ENCODE measurements at places on chromosomes 5 and 9. TPM values are rescaled to one million over a fixed set of nuclear protein-coding genes. Genes with fewer than 3 reads are reported as not detected.

Gene TIGD6
- 2.4 TPM for total RNA-seq

DNA sequence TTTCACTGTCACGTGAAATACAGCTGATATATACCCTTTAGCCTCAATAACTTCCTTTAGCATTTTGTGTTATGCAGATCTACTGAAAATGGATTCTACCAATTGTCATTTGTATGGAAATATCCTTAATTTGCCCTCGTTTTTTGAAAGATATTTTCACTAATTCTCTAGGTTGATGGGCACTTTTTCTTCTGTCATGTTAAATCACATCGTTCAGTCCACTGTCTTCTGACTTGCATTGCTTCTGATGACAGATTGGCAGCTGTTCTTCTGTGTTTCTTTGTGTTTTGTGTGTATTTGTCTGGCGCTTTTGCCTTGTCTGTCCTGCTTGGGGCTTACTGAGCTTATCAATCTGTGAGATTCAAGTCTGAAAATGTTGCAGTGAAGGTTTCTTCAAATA lies 9.7 kb upstream of the CLPTM1L start:
- H3K36me3 ChIP-seq, result no peaks in the 10 kb centered on the region
- no peak overlapping the region for H3K27ac ChIP-seq
- no peak overlapping the region for H3K4me3 ChIP-seq
- H3K27me3 ChIP-seq, result no peaks in the 10 kb centered on the region
- no peaks in the 10 kb centered on the region for H3K4me1 ChIP-seq

DNA sequence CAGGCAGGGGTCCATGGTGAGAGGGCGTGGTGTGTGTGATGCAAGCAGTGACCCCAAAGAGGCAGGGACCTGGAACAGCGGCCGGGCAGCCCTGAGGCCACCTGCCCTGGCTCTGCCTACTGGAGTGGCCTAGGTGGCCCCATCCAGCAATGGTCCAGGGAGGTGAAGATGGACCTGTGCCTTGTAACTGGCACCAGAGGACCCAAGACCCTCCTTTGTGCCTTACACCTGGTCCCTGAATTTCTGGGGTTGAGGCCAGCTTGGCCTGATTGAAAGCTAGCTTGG lies 42.7 kb downstream of the PTGES start:
- H3K36me3 ChIP-seq, result no peaks in the 10 kb centered on the region
- H3K27me3 ChIP-seq, result peaks cover 3% of the 10 kb centered on the region
- no peaks in the 10 kb centered on the region for H3K4me1 ChIP-seq
- DNase-seq, result no peak

DNA sequence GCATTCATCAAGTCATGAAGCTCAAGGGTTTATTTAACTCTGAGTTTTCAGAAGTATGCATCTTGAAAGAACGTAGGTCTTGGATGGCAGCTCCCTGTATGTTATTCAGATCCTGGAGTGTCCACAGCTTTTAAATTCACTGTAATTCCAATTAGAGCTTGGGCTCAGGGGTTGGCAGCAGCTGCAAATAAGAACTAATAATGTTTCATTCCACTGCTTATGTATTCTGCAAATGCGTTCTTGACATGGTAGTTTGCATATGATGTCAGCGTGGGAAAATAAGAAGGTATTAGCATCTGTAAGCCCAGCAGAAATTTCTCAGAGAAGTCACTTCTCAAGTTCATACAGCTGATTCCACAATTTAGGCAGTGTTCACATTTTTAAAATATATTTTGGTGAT lies 58.4 kb downstream of the RORB start:
- DNase-seq, result no peak
- no peaks in the 10 kb centered on the region for H3K27me3 ChIP-seq
- H3K36me3 ChIP-seq, result no peaks in the 10 kb centered on the region
- no peaks in the 10 kb centered on the region for H3K4me1 ChIP-seq
- H3K4me3 ChIP-seq, result no peak overlapping the region

Gene SAXO1
- under 0.01 TPM for total RNA-seq

- no peak for DNase-seq
- no peaks in the 10 kb centered on the region for H3K36me3 ChIP-seq
- H3K27ac ChIP-seq, result no peak overlapping the region
- peaks cover 3% of the 10 kb centered on the region for H3K4me1 ChIP-seq
- H3K27me3 ChIP-seq, result no peaks in the 10 kb centered on the region
- H3K4me3 ChIP-seq, result no peak overlapping the region
These were observed 43.4 kb downstream of the ERBIN start for GRCh38 chr5:65969539-65970393.

DNA sequence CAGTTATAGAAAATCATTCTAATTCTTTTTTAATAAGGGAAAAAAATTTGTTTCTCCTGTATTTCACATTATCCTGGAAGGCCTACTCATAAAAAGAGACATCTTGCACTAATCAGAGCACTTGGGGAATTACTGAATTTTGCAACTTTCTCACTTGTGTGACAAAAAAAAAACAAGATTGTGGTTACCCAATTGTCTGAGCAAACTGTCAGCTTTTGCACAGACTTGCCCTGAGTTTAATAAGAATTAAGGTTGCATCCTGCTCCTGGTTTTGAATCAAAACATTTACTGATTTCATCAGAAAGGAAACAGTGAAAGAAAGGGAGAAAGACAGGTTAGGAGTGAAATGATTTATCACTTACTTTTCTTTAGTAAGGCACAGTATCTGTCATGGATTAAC lies 10.6 kb upstream of the SH3RF2 start:
- no peak overlapping the region for H3K27ac ChIP-seq
- H3K4me3 ChIP-seq, result no peak overlapping the region
- no peak for DNase-seq
- no peaks in the 10 kb centered on the region for H3K4me1 ChIP-seq
- no peaks in the 10 kb centered on the region for H3K36me3 ChIP-seq

Gene SLC6A3
- total RNA-seq, result not detected

Measured in liver (tissue), 10 donors.